ENCODE measurements at places on chromosomes 2 and 18.

- DNase-seq, result no peak
Observed at GRCh38 chr18:11322006-11322405, 172.6 kb upstream of the PIEZO2 start.

GRCh38 chr2:207873794-207874193, 104.1 kb upstream of the FZD5 start:
- no peak for DNase-seq

- DNase-seq, result no peak
Observed at GRCh38 chr2:28521663-28522062, 25.8 kb downstream of the PLB1 start.

DNA sequence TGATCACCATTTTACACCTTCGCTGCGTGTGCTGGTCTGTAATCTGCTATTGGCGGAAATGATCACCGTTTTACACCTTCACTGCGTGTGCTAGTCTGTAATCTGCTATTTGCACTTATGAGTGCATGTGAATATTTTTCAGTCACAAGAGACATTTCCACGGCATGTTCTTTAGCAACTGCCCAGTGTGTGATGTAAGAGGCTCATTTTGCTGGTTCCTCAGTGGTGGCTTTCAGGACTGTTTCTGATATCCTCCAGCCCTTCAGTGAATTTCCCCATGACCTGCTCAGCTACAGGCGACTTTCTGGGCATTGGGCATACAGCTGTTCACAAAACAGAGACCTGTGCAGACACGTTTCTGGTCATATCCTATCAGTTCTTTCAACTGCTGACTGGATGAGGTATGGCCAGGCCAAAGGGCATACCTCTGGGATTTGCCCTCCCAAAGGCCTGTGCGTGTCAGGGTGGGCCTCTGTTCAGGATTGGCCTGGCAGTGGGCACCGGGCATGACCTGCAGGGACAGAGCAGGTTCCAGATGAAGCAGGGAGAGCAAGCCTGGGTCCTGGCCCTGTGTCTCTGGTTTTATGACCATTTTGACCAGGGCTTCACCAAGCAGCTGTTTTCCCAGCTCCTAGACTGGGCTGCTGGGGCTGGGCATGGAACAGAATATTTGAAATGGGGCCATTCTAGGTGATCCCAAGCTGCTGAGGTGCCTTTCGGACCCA, 521 bp upstream of the PROM2 start:
- no peak for DNase-seq

- peak; percentile 75 for DNase-seq
Observed at GRCh38 chr2:212730994-212731393, 192.4 kb upstream of the ERBB4 start.

DNA sequence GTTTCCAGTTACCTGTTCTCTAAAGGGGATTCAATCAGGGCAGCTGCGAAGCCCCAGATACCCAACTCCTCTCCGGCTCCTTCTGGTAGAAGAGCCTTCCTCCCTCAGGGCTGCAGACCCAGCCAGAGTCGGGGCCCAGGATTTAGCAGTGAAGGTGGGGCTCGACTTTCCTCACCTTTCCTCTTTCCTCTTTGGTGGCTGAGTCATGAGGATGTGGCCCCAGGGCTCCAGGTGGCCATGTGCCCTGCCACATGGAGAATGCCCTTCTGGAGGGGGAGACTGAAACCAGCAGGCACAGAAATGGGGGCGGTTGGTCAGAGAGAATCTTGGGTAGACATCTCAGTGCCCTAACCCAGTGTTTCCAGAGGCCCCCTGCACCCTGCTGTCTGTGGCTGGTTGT, 402.6 kb downstream of the NBAS start:
- DNase-seq, result no peak

DNA sequence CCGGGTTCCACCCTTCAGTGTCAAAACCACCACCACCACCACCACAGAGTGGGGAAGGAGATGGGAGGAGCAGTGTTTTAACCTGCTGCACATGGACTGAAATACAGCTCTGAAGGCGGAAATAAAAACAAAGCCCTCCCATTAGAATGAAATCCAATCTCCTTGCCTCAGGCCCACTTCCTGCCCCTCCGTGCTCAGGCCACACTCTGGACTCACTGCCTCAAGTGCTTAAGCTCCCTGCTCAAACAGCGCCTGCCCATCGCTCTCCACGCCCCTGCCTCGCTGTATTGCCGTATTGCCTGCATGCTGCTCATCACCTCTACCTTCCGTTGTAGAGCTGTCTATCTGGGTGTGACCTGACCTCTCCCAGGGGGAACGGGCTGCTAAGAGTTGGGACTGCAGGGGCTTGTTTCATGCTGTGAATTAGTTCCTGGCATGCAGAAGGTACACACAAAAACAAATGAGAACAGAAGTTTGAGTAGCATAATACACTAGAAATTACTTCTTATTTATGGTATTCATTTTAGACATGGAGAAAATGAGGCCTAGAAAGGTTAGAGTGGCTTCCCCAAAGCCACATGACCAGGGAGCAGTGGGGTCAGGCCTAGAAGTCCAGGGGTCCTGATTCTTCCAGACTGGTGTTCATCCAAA, 31.6 kb upstream of the NEB start:
- DNase-seq, result no peak

DNA sequence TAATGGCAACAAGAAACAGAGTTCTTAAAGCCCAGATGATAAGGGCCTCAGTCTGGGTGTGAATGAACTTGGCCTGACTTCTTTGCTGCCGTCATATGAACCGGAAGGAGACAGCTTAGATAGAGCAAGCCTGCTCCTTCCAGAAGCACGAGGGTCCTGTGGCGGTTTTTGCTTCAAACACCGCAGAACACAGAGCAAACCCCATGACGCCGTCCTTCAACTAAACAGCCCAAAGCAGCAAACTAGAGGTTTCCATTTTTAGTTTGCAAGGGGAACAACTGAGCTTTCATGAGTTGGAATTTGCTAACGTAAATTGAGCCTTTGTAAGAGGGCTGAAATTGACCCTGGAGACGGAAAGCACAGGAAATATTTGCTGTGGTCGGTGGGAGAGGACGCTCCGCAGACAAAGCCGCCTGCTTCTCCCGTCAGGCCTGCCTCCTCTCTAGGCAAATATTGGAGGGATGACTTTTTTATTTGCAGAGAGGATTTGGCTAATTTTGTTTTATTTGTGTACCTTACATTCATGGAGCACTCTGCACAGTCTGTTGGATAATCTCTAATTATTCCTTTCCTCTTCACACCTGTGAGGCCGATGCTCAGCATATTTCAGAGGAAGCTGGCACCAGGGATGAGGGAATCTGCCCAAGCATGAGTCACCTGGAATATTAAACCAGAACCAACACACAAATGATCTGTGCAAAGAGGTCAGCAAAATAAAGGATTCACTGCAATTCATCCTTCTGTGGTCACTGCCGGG, 134.0 kb upstream of the NCK2 start:
- DNase-seq, result no peak

- DNase-seq, result no peak
Observed at GRCh38 chr2:10231551-10232085, 71.1 kb upstream of the HPCAL1 start.

- no peak for DNase-seq
Observed at GRCh38 chr2:233532971-233533370, 33.6 kb downstream of the USP40 start.

DNA sequence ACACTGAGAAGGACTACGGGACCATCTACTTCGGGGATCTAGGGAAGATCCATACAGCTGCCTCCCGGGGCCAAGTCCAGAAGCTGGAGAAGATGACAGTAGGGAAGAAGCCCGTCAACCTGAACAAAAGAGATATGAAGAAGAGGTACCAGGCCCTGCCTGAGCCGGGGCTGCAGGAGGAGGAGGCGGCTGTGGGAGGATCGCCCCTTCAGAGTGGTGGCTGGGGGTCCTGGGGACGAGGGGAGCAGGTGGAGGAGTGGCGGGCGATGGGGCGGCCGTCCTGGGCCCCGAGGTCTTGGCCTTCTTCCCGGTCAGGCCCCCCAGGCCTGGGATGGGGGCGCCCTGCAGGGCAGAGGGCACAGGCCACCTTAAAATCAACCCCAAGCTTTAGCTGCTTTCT, 524 bp downstream of the ANKRD30B start:
- DNase-seq, result no peak

DNA sequence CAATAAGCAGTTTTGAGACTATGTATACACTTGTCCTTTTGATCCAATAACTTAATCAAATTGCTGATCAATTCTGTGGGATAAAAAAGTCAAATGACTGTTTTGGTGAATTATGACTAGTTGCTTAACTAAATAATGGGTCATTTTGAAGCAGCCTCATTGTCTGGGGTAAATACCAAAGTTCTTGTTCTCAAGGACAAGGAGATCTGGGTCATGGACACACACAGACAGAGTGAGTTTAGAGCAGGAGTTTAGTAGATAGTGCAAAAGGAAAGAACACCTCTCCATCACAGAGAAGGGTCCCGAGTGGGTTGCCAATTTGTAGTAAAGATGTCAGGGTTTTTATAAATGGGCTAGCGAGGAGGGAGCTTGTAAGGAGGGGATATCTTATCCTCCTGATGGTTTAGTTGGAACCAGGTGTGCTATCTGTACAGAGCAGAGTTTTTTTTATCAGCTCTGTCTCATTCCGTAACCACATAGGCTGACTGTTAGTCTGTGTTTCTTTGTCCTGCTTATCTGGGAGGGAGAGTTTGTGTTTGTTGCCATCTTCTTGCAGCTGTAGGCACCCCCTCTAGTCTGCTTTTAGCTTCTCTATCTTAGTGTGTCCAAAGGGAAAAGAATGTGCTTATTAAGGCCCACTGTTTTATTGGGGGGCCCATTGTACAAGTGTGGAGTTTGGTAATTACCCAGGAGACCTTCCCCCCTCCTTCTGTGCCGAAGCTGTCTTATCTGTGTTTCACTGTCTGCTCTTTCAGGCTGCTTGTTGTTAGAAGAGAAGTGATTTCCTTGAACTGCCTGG, 48.7 kb upstream of the C1GALT1C1L start:
- DNase-seq, result no peak

DNA sequence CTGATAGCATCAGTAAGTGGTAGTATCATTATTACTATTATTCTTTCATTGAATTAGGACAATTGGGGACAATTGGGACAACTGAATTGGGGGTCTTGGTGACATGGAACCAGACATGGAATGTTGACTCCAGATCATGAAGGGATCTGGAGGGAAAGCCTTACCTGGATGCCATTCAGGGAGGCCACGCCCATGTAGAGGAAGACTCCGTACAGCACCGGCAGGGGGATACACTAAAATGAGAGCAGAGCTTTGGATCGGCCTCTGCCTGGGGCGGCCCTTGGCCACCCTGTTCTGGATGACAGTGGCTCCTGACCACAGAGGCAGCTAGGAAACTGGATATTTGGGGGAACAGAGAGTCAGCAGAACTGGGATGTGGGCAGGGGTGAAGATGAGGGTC, 29.2 kb downstream of the MTHFD2 start:
- DNase-seq, result no peak
